Foreskin keratinocyte (primary cell): ENCODE measurements at places on chromosomes 11 and 22.

GRCh38 chr22:31139066-31139465, 1.2 kb downstream of the PLA2G3 start:
- no peak for DNase-seq

- DNase-seq = no peak
These were observed 13.1 kb downstream of the OR10W1 start for GRCh38 chr11:58254936-58255335.

DNA sequence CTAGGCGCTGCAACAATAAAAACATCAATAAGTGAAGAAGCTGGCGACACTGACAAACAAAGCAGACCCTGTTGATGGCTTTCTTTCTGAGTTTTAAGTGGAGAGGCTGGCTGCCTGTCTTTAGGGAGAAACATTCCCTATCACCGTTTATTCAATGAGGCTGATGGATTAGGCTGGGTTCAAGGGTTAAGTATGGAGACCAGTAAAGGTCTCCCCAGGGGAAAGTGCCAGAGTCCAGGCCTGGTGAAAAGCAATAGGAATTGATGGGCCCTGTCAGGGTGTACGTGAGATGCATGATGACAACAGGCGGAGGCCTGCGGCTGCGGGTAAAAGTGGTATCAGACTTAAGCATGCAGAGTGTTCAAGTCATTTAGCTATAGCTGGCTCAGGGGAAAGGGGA, 102.6 kb downstream of the ALX4 start:
- DNase-seq = no peak

DNA sequence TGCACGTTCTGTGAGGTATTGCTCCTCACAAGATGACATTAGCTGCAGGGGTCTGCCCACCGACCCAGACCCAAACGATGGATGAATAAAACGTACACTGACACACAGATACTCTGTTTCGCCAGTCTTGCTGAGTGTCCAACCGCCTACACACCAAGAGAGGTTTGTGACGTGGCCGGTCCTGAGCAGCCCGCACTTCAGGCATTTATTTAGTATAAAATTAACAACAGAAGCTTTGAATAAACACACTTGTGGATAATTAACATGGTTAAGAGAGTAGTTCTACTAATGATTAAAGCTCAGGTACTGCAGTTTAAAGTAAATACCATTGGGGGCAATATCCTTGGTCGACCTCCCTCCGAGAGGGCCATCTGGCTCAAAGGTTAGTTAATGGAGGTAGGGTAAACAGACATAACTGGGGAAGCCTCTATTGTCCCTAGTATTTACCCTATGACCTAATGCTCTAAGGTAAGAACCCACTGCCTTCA, 75.7 kb downstream of the CCDC83 start:
- DNase-seq = no peak

- DNase-seq = no peak
These were observed 38.1 kb downstream of the COA4 start for GRCh38 chr11:73838443-73839122.
